ENCODE measurements at places on chromosomes 3 and 15. TPM values are rescaled to one million over a fixed set of nuclear protein-coding genes. Genes with fewer than 3 reads are reported as not detected.
A peak's percentile ranks its signal among the peaks of the same experiment; 100 is the strongest.

DNA sequence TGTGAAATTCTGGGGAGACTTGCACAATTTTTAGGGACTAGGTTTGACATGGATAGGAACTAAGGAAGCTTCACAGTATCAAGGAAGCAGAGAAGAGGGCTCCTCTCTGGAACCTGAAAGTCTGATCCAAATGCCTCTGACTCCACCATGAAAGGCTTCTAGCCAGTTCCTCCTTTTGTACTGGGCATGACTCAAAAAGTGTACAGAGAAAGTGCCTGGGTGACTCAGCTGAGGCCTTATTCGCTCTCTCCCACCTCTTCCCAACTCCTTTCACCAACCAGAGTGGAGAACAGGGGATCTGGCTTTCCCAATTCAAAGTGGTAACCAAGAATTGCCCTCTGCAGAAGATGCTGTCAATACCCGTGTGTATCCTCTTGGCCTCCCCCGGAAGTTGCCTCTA lies 342.9 kb upstream of the PROK2 start:
- peaks cover 7% of the 10 kb centered on the region for H3K4me1 ChIP-seq
- DNase-seq: no peak
- no peaks in the 10 kb centered on the region for H3K36me3 ChIP-seq
- no peaks in the 10 kb centered on the region for H3K27me3 ChIP-seq
- no peak overlapping the region for H3K4me3 ChIP-seq
- H3K27ac ChIP-seq: no peak overlapping the region

The AGBL1 gene
- not detected for total RNA-seq

The ADAMTS7 gene
- 2.1 TPM for total RNA-seq

GRCh38 chr3:153273767-153274435 lies 111.9 kb downstream of the RAP2B start:
- no peaks in the 10 kb centered on the region for H3K4me1 ChIP-seq
- no peak overlapping the region for H3K27ac ChIP-seq
- H3K4me3 ChIP-seq: no peak overlapping the region
- H3K36me3 ChIP-seq: no peaks in the 10 kb centered on the region
- DNase-seq: no peak

DNA sequence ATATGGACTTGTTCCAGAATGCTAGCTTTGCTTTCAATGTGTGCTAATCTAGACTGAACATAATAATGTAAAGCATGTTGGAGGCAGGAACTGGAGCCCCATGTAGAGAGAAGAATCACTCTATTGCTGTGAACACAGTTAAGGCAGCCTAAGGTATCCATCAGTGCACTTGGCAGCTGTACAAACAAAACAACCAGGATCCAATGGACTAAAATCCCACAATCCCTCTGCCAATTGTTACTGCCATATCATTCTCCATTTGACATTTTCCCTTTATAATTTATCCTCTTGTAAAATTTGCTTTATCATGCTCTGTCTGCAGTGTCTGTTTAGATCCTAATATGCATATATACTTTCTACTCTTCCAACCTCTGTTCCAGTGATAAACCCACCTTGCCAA lies 756.8 kb upstream of the LMCD1 start:
- H3K27ac ChIP-seq: no peak overlapping the region
- no peaks in the 10 kb centered on the region for H3K4me1 ChIP-seq
- no peaks in the 10 kb centered on the region for H3K36me3 ChIP-seq
- H3K4me3 ChIP-seq: no peak overlapping the region
- H3K27me3 ChIP-seq: no peaks in the 10 kb centered on the region

GRCh38 chr15:65132878-65133547 lies 595 bp downstream of the PDCD7 start:
- no peaks in the 10 kb centered on the region for H3K27me3 ChIP-seq
- H3K36me3 ChIP-seq: no peaks in the 10 kb centered on the region
- peaks cover 10% of the 10 kb centered on the region for H3K4me1 ChIP-seq
- peak overlapping the region; percentile 75 for H3K4me3 ChIP-seq
- peak; percentile 51 for DNase-seq
- peak overlapping the region; percentile 92 for H3K27ac ChIP-seq

DNA sequence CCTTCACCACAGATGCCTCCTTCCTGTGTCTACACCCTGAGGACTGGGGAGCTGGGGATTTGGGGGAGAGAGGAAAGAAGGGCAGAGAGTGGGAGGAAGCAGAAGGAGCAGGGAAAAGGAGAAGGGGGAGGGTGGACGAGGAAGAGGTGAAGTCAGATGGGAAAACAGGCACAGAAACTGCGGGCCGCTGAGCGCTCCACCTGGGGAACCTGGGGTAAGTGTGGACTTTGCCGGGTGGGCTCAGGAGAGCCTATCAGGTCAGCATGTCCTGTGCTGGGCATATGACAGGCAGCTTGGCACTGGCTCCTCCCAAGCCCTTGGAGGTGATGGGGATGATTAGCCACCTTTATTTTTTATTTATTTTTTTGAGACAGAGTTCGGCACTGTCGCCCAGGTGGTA lies 62.6 kb downstream of the CORO2B start:
- no peak overlapping the region for H3K27ac ChIP-seq
- H3K27me3 ChIP-seq: no peaks in the 10 kb centered on the region
- DNase-seq: no peak
- H3K36me3 ChIP-seq: no peaks in the 10 kb centered on the region
- H3K4me3 ChIP-seq: no peak overlapping the region

The EFCC1 gene
- total RNA-seq: 1.8 TPM

DNA sequence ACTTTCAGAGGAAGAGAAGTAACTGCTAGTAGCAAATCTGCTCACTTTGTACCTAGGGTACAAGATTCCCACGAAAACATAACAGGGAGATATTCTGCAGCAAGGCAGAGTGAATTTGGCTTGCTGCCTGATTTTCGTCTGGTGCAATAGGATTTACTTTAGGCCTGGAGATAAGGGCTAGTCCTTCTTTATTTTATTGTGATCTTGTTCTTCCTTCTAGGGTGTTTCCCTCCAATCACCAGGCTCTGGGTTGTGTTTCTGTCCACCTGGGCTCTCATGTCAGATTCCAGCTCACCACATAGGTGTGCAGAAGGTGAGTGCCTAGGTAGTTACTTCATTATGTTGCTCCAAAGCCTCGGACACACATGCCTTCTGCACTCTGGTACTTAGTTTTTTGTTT lies 211.8 kb upstream of the RGMA start:
- no peaks in the 10 kb centered on the region for H3K27me3 ChIP-seq
- no peak overlapping the region for H3K27ac ChIP-seq
- no peaks in the 10 kb centered on the region for H3K36me3 ChIP-seq
- DNase-seq: no peak
- H3K4me3 ChIP-seq: no peak overlapping the region

- H3K4me3 ChIP-seq: no peak overlapping the region
- no peaks in the 10 kb centered on the region for H3K27me3 ChIP-seq
- H3K36me3 ChIP-seq: no peaks in the 10 kb centered on the region
Observed at GRCh38 chr3:41286305-41286704, 87.0 kb downstream of the CTNNB1 start.

GRCh38 chr15:90291679-90292356 lies 26.3 kb downstream of the NGRN start:
- no peak overlapping the region for H3K27ac ChIP-seq
- no peak overlapping the region for H3K4me3 ChIP-seq
- DNase-seq: peak; percentile 64
- no peaks in the 10 kb centered on the region for H3K4me1 ChIP-seq

DNA sequence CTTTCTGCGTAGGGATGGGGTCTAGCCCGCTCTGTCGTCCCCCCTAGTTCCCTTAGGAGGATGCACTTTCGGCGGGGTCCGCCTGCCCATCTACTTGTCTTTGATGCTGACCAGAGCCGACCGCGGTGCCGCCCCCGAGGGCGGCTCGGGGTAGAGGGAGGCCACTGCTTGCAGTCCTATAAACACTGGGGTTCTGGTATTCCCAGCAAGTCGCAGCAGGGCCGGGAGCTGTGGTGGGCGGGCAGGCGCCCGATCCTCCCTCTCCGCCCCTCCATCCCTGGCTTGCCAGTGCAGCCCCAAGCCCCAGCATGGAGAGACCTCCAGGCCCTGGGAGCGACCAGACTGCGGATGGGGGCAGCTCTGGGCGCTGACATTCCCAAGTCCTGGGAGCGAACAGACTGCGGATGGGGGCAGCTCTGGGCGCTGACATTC lies 830 bp downstream of the SEMA4B start:
- H3K27ac ChIP-seq: no peak overlapping the region
- H3K27me3 ChIP-seq: no peaks in the 10 kb centered on the region
- no peaks in the 10 kb centered on the region for H3K36me3 ChIP-seq

DNA sequence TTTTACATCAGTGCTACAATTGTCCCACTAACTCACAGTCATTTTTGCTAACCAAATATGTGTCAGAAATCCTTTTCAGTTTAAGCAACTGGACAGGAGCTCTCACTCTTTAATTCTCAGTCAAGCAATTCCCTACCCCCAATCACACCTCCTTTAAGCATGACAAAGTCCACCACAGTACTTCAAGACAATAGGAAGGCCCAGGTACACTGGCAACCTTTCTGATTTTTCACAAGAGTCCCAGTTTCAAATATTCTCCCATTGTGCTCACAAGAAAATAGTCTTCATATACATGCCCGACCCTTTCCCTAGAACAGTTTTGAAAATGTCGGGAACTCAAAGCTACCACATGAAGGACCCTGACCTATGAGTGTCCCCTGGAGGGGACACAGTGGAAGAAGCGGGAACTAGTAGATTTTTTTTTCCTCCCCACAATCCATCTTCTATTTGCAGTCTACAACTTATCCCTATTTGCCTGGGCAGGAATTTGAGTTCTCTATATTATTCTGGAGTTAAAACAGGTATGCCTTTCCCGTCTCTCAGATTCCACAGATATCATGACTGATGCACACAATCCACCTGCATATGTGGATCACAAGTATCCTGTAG lies 413.5 kb downstream of the TIGIT start:
- H3K27me3 ChIP-seq: no peaks in the 10 kb centered on the region
- DNase-seq: no peak
- H3K4me3 ChIP-seq: no peak overlapping the region
- H3K36me3 ChIP-seq: no peaks in the 10 kb centered on the region
- peaks cover 36% of the 10 kb centered on the region for H3K4me1 ChIP-seq

GRCh38 chr15:99436542-99437314 lies 129.1 kb upstream of the MEF2A start:
- DNase-seq: no peak
- H3K27ac ChIP-seq: no peak overlapping the region
- no peak overlapping the region for H3K4me3 ChIP-seq
- peaks cover 16% of the 10 kb centered on the region for H3K4me1 ChIP-seq
- H3K27me3 ChIP-seq: peaks cover 11% of the 10 kb centered on the region

The GPR156 gene
- total RNA-seq: 0.35 TPM

DNA sequence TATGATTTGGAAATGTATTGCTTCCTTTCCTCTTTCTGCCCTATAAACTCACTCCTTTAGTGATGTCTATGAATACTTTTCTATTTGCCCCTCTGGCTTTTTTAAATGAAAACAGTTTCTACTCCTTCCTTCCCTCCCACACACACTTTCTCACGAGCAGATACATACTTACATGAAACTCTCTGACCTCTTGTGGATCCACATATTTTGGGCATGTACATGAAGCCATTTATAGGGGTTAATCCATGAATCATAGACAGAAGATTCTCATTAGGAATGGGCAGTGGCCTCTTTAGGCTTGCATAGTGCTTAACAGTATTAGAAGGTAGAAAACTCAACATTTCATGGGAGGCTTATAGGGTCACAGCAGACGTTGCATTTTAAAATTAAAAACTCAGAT lies 24.8 kb downstream of the ANAPC13 start:
- no peak overlapping the region for H3K4me3 ChIP-seq
- no peaks in the 10 kb centered on the region for H3K36me3 ChIP-seq
- no peaks in the 10 kb centered on the region for H3K4me1 ChIP-seq
- peak overlapping the region; percentile 84 for H3K27ac ChIP-seq
- H3K27me3 ChIP-seq: no peaks in the 10 kb centered on the region

GRCh38 chr3:49602049-49602554 lies 47.8 kb downstream of the BSN start:
- H3K27me3 ChIP-seq: no peaks in the 10 kb centered on the region
- no peaks in the 10 kb centered on the region for H3K36me3 ChIP-seq
- no peak overlapping the region for H3K27ac ChIP-seq
- no peaks in the 10 kb centered on the region for H3K4me1 ChIP-seq
- DNase-seq: no peak

The MESP2 gene
- not detected for total RNA-seq

GRCh38 chr3:129276385-129276784 lies 2.3 kb upstream of the HMCES start:
- H3K4me1 ChIP-seq: peaks cover 26% of the 10 kb centered on the region
- no peak overlapping the region for H3K27ac ChIP-seq
- H3K36me3 ChIP-seq: no peaks in the 10 kb centered on the region

- H3K36me3 ChIP-seq: no peaks in the 10 kb centered on the region
- no peak overlapping the region for H3K4me3 ChIP-seq
- H3K27me3 ChIP-seq: no peaks in the 10 kb centered on the region
- no peak overlapping the region for H3K27ac ChIP-seq
- DNase-seq: no peak
Observed at GRCh38 chr3:61450866-61451265, 110.5 kb upstream of the PTPRG start.

The CACNA1D gene
- total RNA-seq: 111 TPM

The BDH1 gene
- total RNA-seq: 7.0 TPM

The GOLGA6L7 gene
- total RNA-seq: not detected

- peaks cover 17% of the 10 kb centered on the region for H3K36me3 ChIP-seq
- no peak overlapping the region for H3K4me3 ChIP-seq
- H3K4me1 ChIP-seq: no peaks in the 10 kb centered on the region
- no peak for DNase-seq
- H3K27ac ChIP-seq: no peak overlapping the region
Observed at GRCh38 chr3:138097192-138098172, 17.9 kb downstream of the DZIP1L start.

GRCh38 chr3:120148187-120148949 lies 54.1 kb upstream of the GSK3B start:
- no peaks in the 10 kb centered on the region for H3K27me3 ChIP-seq
- DNase-seq: no peak
- no peak overlapping the region for H3K4me3 ChIP-seq
- no peaks in the 10 kb centered on the region for H3K36me3 ChIP-seq

The AP3B2 gene
- total RNA-seq: 7.7 TPM

The PCOLCE2 gene
- total RNA-seq: 2.5 TPM

- no peaks in the 10 kb centered on the region for H3K36me3 ChIP-seq
- H3K4me1 ChIP-seq: no peaks in the 10 kb centered on the region
- H3K4me3 ChIP-seq: no peak overlapping the region
- H3K27me3 ChIP-seq: no peaks in the 10 kb centered on the region
Observed at GRCh38 chr3:40494698-40495097, 11.1 kb upstream of the ZNF620 start.

DNA sequence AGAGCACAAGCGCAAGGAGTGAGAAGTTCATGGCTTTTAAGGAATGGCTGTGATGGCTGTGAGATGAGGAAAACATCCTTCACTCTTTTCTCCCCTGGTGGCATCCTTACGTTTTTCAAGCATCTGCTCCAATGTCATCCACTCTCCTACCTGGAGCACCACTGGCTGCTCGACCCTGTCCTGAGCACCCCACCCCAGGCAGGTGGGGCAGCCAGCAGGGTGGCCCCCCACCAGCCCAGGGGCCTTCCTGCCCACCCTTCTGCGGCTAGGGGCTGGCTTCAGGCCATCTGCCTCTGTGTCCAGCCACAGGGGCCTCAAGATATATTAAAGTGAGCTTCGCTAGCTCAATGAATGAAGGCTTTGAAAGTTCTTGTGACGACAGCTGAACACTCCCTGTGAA lies 56.1 kb downstream of the ATP10A start:
- no peak overlapping the region for H3K27ac ChIP-seq
- no peaks in the 10 kb centered on the region for H3K27me3 ChIP-seq
- H3K36me3 ChIP-seq: no peaks in the 10 kb centered on the region

- no peaks in the 10 kb centered on the region for H3K27me3 ChIP-seq
- no peaks in the 10 kb centered on the region for H3K4me1 ChIP-seq
- H3K4me3 ChIP-seq: no peak overlapping the region
- no peaks in the 10 kb centered on the region for H3K36me3 ChIP-seq
Observed at GRCh38 chr15:80003171-80003570, 32.2 kb upstream of the BCL2A1 start.

- no peak overlapping the region for H3K27ac ChIP-seq
- H3K36me3 ChIP-seq: no peaks in the 10 kb centered on the region
- no peaks in the 10 kb centered on the region for H3K27me3 ChIP-seq
- peaks cover 13% of the 10 kb centered on the region for H3K4me1 ChIP-seq
Observed at GRCh38 chr15:58462547-58462946, 30.8 kb downstream of the LIPC start.
